ENCODE measurements at places on chromosomes 7 and 10.

DNA sequence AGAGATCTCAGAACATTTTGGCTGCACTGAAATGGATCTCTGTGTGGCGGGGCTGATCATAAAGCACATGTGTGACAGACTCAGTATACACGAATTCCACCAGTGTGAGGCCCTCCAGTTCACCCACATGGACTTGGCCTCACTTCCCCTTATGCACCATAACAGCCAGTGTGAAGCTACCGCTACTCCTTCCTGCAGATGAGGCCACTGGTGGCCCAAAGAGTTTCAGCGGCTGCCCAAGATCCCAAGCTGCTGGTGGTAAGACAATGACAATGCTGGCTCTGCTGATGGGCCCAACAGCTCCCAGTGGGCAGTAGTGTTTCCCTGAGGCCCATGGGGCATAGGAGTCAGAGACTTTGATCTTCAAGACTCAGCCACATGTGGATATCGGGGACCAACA lies 21.0 kb upstream of the C10orf71 start:
- DNase-seq: no peak

- no peak for DNase-seq
Observed at GRCh38 chr7:133275446-133276095, 22.7 kb downstream of the EXOC4 start.

GRCh38 chr10:113557903-113558321 lies 5.1 kb downstream of the HABP2 start:
- DNase-seq: no peak

GRCh38 chr7:17044396-17044795 lies 162.6 kb upstream of the AGR3 start:
- DNase-seq: no peak

GRCh38 chr7:16847381-16847860 lies 34.4 kb downstream of the AGR3 start:
- DNase-seq: no peak

GRCh38 chr7:98568891-98569290 lies 48.2 kb upstream of the NPTX2 start:
- DNase-seq: no peak

- no peak for DNase-seq
Observed at GRCh38 chr10:26440088-26440470, 1.9 kb downstream of the APBB1IP start.

DNA sequence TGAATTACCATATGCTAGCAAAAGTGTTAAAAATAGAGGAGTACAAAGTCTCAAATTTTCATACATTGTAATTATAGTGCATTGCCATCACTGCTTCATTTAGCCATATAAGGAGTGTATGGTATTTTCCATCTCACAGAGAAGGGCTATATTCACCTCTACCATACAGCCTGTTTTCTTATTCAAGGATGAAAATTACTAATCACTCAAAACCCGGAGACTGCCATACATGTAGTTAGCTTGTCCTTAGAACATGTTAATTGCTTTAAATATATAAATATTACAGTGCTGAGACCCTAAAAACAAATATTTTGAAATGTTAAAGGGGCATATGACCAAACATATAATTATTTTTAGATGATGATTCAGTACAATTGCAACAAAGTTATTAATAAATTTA lies 49.4 kb downstream of the CPEB3 start:
- no peak for DNase-seq

DNA sequence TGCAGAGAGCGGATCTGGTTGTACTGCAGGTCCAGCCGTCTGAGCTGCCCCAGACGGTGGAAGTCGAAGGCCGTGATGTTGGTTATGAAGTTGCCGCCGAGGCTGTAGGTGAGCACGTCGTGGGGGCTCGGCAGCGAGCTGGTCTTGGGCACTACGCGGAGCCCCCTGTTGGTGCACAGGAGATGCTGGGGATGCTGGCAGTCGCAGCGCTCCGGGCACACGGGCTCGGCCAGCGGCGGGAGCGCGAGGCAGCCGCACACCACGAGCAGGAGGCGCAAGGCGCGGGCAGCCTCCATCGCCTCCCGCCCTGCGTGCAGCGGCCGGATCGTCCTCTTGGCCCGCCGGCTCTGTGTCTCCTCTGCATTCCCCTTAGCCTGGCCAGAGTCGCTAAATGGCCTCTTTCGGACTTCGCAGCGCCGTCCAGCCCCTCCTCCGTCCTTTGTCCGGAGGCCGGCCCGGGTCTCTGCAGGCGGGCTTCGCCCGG lies 337 bp downstream of the TRIL start:
- DNase-seq: no peak

- DNase-seq: no peak
Observed at GRCh38 chr7:150727381-150727780, 9.8 kb upstream of the GIMAP5 start.

GRCh38 chr10:28533186-28533564 lies 257 bp downstream of the WAC start:
- peak; percentile 48 for DNase-seq

GRCh38 chr10:78342827-78343653 lies 309.4 kb downstream of the RPS24 start:
- DNase-seq: no peak

DNA sequence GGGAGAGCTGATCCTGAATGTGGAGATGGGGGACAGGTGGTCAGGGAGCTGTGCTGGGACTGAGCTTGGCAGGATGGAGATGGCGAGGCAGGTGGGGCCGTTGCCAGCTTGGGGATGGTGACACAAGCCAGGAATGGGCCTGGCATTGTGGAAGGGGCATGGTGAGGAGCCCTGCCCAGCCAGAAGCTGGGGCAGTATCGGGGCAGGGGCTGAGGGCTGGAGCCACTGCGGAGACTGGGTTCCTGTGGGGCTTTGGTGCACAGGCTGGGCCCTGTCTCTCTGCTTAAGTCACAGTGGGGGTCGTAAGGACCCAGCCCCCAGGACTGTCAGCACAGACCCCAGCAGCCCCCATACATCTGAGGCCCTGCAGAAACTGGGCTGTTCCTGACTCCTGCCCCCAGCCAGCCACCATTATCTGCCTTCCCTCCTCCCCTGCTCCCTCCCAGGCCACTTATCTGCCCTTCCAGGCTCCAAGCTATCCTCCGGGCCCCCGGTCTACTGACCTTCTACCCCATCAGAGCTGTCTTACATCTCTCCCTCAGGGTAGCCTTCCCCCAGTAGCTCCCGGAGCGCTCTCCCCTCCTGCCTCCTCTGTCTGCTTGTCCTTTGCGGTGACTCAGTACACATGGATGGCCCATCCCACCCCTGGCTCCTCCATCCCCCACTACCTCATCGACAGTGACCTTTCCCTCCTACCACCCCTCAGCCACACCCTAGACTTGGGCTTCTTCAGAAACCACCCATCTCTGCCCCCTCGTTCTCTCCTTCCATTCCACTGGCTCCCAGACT lies 44.2 kb downstream of the PPIF start:
- no peak for DNase-seq

- no peak for DNase-seq
Observed at GRCh38 chr7:96199421-96199820, 122.5 kb downstream of the SLC25A13 start.

DNA sequence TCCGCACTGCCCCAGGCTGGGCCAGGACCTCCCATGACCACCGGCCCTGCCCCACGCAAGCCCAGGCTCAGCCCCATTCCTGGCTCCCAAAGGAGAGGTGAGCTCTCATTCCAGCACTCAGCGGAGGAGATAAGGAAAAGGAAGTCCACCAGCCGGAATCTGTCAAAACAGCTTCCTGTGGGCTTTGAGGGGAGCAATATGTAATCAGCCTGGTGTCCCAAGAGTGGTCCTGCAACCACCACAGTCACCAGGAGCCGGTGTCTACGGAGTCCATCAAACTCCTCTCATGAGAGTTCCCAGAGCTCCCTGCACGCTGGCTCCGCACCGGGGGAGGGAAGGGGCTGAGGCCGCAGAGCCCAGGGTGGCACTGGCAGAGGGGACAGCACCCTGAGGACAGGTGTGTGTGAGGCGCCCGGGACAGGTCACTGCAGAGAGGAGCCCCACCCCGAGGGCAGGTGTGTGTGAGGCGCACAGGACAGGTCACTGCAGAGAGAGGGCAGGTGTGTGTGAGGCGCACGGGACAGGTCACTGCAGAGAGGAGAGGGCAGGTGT lies 57.9 kb downstream of the STK32C start:
- no peak for DNase-seq

DNA sequence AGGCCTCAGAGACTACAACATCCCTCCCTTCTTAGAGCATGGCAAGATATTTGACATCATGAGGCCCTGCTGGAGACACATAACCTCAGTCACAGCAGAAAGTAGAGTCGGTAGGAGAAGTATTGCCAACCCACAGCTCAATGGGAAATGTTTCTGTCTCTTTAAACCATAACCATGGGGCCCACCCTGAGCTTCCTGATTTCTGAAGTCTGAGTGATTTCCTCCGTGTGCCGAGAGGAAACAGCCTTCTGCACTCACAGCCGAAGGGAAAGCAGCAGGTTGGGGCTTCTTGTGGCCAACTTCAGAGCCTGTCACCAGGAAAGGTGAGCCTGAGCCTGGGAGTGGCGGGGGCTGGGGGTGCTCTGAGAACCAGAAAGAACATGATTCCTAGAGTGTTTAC lies at the start of gene GIMAP1:
TSS of gene GIMAP1 (plus strand) at position 246 of the 400 bp plus-strand sequence. CDS start 2,435 bp downstream, outside the sequence.
- no peak for DNase-seq

GRCh38 chr10:71989661-71990454 lies 25.7 kb downstream of the CHST3 start:
- no peak for DNase-seq

DNA sequence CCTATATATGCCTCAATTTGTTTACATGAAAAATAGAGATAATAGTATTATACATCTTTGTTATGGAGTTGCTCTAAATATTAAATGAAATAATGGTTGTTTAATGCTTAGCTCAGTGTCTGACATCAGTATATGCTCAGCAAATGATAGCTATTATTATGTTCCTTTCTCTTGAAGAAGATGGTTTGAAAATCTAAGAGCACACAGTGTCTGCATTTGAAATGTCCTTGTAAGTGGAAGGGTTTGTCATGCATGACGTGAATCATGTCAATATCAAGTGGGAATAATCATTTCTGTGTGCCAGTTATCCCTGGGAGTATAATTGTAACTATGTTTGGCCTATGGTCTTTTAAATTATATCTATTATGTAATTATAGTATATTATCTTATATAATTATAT lies 377.5 kb upstream of the SORCS1 start:
- no peak for DNase-seq

GRCh38 chr10:50574305-50574704 lies 49.5 kb downstream of the SGMS1 start:
- DNase-seq: no peak

- DNase-seq: no peak
Observed at GRCh38 chr10:58898854-58899573, 277.4 kb upstream of the PHYHIPL start.

DNA sequence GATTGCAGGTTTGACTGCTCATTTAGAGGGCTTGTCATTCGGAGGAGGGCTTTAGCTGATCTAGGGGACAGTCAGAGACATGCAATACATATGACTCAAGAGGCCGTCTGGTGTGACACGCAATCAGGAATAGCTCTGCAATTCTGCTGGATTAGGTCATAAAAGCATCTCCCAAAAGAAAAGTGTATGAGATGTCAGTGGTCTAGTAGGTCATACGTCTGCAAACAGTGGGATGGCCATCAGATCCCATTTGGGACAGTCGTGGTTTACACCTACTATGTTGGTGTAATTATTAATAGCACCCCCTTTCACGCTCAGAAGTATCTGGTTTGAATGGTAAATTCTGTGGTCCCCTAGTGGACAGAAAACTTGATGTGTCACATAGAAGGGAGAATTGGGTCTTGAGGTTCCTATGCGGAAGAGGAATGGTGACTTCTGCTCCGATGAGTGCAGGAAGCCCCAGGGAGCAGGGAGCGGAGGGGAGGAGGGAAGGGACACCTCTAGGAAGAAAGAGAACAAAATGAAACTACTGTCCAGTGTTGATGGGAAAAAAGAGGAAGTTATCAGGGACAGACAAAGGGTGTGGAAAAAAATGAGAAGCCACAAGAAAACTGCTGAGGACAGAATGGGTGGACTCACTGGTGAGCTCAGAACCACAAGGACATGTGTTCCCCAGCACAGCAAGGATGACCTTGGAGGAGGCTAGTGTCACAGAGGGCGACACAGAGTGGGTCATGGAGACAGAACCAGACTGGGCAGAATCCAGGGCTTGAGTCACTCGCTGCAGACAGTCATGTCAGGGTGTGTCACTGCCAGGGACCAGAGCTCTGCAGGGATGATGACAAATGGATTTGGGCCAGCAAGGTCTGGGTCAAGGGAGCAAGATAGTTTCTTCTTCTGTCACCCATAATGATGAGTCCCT lies 59.9 kb downstream of the MAP3K8 start:
- no peak for DNase-seq

DNA sequence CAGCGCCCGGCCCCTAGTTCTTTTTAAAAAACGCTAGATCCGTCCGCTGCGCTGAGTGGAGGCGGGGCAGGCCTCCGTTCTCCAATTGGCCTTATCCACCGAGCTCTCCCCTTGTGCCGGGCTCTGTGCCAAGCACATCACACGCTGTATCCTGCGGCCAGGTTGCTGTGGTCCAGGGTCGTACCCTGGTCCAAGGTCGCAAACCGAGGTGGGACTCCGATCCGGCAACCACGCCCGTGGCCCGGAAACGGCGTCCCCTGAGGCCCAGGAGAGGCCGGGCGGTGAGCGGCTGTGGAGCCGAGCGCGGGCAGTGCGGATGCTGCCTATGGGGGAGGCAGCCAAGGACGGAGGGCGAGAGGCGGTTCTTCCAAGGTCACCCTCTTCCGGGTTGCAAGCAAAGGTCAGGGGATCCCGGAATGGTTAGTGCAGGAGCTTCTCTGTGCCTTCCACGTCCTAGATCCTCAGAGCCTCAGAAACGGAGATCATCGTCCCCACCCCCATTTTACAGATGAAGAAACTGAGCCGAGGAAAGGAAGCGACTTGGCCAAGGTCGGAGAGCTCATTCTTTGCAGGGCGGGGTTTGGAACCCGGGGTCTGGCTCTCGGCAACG lies 72.4 kb upstream of the LRRC4 start:
- DNase-seq: no peak

- DNase-seq: no peak
Observed at GRCh38 chr10:133125901-133126300, 34.1 kb upstream of the KNDC1 start.

- no peak for DNase-seq
Observed at GRCh38 chr7:106031300-106032035, 68.4 kb downstream of the CDHR3 start.

DNA sequence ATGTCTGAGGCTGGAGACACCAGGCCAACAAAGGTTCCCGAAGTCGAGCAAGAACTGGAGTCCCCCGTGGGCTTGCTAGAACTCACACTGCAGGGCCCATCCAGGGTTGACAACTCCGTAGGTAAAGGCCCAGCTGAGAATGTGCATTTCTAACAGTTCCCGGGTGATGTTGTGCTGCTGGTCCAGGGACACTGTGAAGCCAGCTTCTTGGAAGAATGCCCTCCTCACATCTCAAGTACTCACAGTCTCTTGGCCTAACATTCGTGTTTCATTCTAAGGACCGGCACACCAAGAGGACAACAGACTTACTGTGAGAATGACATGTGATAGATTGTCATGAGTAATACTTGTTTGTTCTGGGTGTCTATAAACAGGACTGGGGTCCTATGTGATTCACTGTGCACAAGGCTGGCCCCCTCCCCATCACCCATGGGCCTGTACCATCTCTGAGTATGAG lies 682.3 kb upstream of the IGFBP3 start:
- no peak for DNase-seq

Data from SW 1271 (cell line).